ENCODE measurements at places on chromosomes 2 and 18. TPM values are rescaled to one million over a fixed set of nuclear protein-coding genes. Genes with fewer than 3 reads are reported as not detected.

MAP3K19 gene
- 0.11 TPM for total RNA-seq

REG3G gene
- total RNA-seq: not detected

SOX11 gene
- total RNA-seq: 58.1 TPM

INHA gene
- total RNA-seq: 0.82 TPM

METTL8 gene
- 20.7 TPM for total RNA-seq

KCNIP3 gene
- 11.3 TPM for total RNA-seq

POTEI gene
- 0.22 TPM for total RNA-seq

GPR75 gene
- 4.2 TPM for total RNA-seq

POTEF gene
- total RNA-seq: not detected

Data from camera-type eye (tissue), 1 donor.